ENCODE measurements at places on chromosomes 3 and 15.
A peak's percentile ranks its signal among the peaks of the same experiment; 100 is the strongest.

DNA sequence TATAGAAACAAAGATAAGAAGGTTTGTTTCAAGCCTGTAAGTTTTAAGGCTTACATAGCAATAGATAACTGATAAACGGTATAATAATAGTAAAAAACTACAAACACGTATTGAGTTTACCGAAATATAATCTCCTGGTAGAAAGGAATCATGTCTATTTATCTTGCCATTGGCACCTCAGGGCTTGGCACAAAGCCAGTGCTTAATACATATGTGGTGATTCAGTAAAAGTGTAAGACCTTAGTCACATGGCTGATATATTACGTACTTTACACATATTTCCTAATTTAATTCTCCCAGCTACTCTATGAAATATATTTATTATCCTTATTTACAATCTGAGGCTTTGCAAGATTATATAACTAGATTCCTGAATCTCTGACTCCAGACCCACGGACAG, 32.0 kb upstream of the SLCO3A1 start:
- DNase-seq, result no peak

GRCh38 chr3:53824795-53825194, 21.4 kb downstream of the CHDH start:
- DNase-seq, result no peak

DNA sequence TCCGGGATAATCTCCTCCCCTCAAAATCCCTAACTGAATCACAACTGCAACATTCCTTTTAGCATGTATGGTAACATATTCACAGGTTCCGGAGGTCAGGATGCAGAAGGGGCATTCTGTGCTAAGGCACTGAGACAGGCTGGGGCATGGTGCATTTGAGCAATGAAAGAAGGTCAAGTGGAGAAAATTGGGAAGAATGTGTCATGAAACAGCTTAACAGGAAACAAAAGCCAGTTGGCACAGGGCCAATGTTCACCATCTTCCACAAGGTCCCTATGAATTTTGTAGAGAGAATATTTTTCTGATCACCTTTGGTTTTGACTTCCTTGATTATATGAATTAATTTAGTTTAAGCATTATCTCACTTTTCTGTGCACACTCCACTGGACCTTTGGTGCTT, 587.7 kb upstream of the NR2F2 start:
- DNase-seq, result no peak

- DNase-seq, result no peak
Observed at GRCh38 chr15:95300958-95301357, 1029.5 kb upstream of the NR2F2 start.

GRCh38 chr15:70400766-70401541, 303.2 kb upstream of the TLE3 start:
- DNase-seq, result peak; percentile 15

- no peak for DNase-seq
Observed at GRCh38 chr15:31869686-31870307, 160.5 kb upstream of the CHRNA7 start.

DNA sequence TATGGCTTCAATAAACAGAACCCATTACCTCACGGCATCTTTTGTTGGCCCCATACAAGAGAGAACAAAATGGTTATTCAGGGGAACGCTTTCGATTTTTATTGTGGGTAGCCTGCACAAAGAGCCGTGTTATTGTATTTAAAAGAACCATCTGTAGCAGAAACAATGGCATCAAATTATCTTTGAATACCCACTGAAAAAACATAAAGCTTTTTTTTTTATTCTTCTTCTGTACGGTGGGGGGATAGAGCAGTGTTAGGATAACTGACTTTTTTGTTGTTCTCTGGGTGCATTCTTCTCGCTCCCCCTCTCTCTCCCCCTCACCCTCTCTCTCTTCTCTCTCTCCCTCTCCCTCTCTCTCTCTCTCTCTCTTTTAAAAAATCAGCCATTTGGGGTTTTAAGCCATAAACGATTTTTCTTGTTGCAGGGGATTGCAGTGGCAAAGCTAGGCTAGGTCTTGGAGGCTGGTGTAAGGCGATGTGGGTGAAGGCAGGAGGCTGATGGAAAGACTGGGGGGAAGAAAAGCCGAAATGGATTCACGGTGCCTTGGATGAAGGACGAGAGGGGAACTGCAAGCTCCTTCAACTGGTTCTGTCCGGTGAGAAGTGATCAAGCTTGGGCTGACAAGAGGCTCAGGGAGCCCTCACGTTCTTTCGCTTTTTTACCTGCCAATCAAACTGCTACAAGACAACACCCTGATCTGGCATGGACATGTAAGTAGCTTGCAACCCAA, 12.4 kb upstream of the SOX2 start:
- no peak for DNase-seq

- DNase-seq, result no peak
Observed at GRCh38 chr3:174116421-174116820, 718.9 kb downstream of the NLGN1 start.

DNA sequence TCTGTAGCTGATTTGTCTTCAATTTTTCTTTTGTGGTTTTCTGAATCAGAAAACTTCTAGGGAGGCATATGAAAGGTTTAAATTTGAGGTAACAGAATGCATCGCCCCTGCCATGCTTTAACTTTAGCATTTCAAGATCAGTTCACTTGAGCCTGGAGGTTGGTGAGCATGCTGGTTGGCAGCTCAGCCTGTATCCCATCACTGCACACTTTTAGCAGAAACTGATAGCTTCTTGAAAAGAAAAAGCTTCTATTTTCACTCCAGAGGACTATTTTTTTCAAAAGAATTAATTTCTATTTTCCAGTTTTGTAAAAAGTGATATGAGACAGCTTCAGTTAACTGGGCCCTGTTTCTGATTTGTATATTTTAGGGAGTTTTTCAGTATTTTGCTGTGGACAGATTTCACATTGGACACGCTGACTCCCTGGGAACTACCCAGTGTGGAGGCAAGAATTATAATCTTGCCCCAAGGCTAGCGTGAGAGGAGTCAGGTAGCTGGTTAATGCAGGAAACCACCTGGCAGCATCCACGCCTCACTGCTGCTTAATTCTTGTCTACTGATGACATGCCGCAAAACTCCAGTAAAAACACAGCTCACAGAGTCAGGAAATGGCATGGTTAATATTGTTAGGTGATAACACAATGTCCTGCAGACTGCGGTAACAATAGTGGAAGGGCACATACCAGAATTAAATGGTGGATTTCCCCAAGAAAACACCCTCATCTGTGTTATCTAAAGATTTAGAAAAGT, 71.4 kb downstream of the DUT start:
- DNase-seq, result no peak

GRCh38 chr3:299590-300301, 103.2 kb downstream of the CHL1 start:
- DNase-seq, result no peak

GRCh38 chr3:47791193-47791855, 9.6 kb upstream of the SMARCC1 start:
- no peak for DNase-seq

DNA sequence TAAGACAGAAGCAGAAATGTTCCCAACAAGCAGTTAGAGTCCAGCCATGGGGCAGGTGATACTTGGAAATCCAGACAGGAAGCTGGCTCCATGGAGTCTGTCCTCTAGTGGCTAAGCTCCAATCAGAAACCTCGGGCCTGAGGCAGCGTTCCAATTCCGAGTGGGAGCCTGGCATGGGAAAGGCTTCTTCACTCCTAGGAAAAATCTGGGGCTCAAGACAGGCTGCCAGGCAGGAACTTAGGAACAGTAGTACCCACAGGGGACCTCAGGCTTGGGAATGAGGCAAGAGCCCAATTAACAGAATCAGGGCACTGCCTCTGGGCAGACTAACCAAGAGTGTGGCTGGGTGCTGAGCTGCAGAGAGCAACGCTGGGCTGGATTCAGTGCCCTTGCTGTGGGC, 6.2 kb upstream of the ATP13A4 start:
- no peak for DNase-seq

DNA sequence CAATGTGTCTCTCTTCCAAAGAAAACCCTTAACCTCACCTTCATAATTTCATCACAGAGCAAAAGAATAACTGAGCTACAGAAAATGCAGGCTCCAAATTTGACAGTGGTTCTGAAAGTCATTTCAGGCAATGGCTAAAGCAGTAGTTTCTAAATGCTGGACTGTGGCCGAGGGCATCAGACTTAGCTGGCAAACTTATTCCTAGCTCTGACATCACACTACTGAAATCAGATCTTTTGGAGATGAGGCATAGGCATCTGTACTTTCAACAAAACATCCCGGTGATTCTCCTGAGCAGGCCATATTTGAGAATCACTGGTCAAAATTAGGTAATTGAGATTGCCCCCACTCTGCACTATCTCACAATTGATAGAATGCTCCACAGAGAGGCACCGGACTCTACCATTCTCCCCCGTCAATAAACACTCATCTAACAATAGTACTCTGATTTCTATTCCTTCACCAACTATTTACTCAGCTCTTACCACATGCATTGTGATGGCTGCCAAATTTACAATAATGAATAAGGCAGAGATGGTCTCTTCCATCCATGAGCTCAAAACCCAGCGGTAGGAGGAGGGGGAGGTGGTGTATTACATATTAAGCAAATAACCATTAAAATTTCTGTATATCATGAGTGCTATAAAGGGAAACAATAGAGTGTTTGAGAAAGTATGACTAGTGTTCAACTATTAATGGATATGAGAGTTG, 57.3 kb upstream of the SPRED1 start:
- DNase-seq, result no peak

GRCh38 chr15:101844916-101845315, 32.9 kb downstream of the OR4F15 start:
- DNase-seq, result no peak

DNA sequence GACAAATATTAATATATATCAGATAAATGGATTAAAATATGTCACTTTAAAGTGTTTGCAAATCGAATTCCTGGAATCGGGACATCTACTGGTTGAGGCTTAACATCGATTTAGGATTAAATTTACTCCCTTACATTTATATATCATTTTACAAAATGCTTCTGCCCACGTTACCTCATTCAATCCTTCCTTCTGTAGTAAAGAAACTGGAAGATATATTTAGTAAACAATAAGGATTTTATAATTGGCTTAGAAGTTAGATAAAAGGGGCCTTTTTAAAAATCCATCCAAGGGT, 1.3 kb downstream of the CLPX start:
- no peak for DNase-seq

DNA sequence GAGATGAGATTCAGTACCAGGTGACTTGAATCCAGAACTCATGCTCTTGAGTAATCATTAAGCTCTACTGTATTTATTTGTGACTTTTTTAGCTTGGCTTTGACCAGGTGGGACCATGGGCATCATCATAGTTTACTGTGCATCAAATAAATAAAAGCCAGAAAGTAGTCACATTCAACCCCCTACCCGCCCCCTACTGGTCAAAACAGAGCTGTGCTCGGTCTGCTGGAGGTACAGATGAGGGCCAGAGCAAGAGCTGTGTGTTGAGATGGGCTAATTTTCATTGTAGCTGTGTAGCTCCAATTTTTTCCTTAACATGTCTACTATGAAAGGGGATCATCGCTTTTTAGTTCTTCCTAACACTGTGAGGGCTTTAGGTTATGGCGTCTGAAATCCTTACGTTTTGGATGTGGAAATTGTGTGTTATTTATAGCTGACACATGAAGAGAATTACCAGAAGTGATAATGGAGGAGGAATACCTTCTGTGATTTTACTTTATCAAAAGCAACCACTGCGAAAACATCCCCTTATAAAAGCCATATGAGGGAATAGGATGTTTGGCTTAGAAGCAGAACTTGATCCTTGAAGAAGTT, 375.1 kb downstream of the PTPRG start:
- no peak for DNase-seq

DNA sequence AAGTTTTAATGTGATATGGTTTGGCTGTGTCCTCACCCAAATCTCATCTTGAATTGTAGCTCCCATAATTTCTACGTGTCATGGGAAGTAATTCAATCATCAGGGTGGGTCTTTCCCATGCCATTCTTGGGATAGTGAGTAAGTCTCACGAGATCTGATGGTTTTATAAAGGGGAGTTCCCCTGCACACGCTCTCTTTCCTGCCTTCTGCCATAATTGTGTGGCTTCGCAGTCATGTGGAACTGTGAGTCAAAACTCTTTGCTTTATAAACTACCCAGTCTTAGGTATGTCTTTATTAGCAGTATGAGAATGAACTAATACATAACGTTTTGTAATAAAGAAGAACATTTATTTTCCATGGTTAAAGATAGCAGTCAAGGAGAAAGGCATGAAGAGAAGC, 39.2 kb upstream of the GOLIM4 start:
- DNase-seq, result no peak

- DNase-seq, result no peak
Observed at GRCh38 chr15:93664213-93664956, 567.0 kb upstream of the MCTP2 start.

- DNase-seq, result no peak
Observed at GRCh38 chr3:165545059-165545458, 292.2 kb downstream of the BCHE start.

DNA sequence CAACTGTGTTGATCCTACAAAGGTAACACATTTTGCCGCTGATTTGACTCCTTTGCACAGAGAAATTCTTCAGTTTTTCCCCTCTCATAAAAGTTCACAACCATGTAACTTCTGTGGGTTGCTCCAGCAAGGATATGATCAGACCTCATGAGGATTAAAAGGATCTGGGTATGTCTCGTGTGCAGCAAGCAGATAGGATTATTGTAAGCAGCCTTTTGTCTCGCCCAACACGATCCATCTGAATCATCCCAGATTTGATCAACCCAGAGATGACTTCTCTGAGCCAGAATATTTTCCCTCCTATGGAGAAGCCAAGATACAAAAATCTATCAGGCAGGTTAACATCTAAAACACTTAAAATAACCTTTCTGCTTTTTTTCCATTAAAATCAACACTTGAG, 12.8 kb upstream of the BNIP2 start:
- no peak for DNase-seq

GRCh38 chr15:38671675-38672254, 107.2 kb upstream of the RASGRP1 start:
- no peak for DNase-seq

DNA sequence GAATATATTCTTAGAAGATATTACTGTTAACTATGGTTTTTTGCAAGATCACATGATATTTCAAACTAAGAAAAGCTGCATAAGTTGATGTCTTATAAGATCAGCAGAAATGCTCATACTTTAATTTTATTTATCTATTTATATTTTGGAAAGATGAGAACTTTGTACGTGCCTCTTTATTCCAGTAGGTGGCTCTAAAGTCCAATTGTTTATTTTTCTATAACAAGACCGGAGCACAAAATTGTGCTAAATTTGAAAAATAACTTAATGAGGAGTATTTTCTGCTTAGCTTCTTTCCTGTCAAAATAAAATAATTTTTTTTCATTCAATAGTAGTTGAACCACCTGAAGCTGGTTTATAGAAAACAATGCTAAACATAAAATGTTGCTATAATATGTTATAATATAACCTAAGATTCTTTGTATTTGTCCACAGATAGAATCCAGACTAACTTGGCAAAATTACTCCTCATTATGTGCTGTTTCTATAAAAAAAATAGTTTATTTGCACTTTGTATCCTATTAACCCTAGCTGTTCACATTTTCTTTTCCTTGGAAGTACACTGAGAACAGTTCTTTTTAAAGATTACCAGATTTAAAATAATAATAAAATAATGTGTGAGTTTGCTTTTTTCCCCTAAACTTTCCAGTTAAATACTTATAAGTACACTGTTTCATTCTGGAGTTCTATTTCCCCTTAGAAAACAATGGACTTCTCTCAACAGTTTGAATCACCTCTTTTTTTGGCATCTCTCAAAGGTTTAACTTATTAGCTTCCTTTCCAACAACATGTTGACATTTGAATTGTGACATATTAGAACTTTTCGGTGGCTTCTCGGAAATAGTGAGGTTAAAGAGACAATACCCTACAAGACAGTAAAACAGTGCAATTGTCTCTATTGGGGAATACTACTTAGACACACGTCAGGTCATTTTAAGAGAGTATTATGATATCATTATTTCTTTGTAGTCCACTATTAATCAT, 530.0 kb downstream of the MECOM start:
- no peak for DNase-seq
